Astrocyte (in vitro differentiated cells and primary cell): ENCODE measurements at places on chromosomes 3 and 15.

- no peak for DNase-seq
These were observed 25.8 kb downstream of the USP4 start for GRCh38 chr3:49313896-49314688.

GRCh38 chr3:88112289-88112688, 37.5 kb upstream of the C3orf38 start:
- DNase-seq, result no peak

GRCh38 chr3:160828880-160829279, 72.8 kb downstream of the PPM1L start:
- DNase-seq, result no peak

DNA sequence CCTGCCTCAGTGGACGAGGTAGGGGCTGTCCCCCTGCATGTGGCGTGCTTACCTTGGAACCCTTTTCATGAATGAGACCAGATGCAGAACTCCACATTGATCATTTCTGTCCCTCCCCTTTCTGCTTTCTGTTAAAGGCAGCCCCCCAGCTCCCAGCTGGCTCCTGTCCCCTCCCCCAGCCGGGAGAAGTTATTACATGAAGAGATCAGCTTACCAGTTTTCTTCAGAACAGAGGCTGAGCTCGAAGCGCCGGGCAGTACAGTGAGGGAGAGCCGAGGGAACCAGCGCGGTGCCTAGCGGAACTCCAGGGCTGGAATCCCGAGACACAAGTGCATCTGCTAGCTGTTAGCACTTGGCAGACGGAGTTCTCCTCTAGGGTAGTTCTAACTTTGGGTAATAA, 263.3 kb upstream of the NR2E3 start:
- DNase-seq, result no peak

GRCh38 chr3:189355481-189356201, 183.9 kb downstream of the TPRG1 start:
- peak; percentile 80 for DNase-seq
